ENCODE measurements at places on chromosomes 6 and 20.

DNA sequence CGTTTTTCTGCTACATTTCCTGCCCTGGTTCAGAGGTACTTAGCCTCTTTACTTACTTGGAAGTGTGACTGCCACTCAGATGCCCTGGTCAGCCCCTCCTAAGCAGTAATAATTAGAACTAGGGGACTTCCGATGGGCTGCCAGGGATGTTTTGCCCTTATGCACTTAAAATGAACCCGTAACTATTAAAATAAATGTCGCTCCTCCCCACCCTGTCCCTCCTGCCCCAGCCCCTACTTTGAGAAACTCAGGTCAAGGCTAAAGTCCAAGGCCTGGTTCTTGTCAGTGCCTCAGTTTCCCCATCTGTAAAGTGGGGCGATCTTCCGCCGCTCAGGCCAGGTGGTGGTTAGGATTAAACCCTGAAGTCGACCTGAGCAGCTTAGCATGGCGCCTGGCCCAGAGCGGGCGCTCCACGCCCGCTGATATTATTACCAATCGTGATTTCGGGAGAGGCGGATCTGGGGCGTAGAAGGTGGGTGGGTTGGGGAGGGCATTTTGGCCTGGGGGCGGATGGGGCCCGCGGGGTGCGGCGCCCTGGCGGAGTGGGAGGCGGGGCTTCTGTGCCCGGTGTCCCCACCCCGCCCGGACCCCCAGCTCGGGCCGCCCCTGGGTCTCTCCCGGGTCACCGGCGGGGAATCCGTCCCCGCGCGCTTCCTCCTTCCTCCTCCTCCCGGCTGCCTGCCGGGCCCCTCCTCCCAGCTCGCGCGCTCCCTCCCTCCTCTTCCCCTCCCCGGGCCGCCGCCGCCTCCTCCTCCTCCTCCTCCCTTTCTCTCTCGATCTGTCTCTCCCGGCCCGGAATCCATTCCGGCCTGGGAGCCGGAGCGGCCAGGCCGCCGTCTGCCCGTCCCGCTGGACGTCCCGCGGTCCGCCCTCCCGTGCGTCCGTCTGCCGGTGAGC, at the start of gene SRC:
TSS of gene SRC (plus strand) at position 802 of the 897 bp plus-strand sequence. CDS start 38,014 bp downstream, outside the sequence.
- DNase-seq: peak; percentile 16

DNA sequence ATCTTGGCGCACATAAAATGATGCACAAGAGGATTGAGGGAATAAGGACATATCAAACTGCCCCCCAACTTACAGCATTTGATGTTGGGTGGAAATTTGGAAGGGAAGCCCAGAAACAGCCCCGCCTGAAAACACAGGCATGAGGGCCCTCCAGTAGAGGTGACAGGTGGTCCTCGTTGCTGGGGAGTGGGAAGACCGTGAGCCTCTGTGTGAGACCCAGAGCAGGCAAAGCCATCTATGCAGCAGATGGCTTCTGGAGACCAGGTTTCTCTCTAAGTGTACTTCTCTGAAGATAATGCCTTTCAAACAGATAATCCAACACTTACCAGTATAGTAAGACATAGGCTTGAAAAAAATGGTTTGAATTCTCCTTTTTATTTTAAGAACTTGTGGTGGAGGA, 132.2 kb upstream of the INSM1 start:
- no peak for DNase-seq

GRCh38 chr6:24060982-24061754, 64.8 kb upstream of the NRSN1 start:
- DNase-seq: no peak

DNA sequence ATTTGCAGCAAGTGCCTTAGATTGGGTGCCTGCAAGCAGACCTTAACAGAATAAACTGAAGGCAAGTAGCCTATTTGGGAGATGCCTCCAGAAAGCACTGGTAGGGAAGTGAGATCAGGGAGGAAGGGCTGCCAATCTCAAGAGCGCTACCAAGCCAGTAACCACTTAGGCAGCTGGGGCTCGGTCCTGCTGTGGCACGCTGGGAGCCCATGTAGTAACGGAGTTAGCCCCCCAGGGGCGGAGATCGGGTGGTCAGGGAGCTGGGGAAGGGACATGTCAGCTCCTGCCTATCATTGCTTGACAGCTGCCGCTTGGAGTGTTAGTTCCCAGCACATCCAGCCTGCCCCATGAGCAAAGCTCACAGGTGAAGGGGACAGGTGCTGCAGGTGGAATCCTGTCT, 127.0 kb downstream of the CEBPB start:
- no peak for DNase-seq

DNA sequence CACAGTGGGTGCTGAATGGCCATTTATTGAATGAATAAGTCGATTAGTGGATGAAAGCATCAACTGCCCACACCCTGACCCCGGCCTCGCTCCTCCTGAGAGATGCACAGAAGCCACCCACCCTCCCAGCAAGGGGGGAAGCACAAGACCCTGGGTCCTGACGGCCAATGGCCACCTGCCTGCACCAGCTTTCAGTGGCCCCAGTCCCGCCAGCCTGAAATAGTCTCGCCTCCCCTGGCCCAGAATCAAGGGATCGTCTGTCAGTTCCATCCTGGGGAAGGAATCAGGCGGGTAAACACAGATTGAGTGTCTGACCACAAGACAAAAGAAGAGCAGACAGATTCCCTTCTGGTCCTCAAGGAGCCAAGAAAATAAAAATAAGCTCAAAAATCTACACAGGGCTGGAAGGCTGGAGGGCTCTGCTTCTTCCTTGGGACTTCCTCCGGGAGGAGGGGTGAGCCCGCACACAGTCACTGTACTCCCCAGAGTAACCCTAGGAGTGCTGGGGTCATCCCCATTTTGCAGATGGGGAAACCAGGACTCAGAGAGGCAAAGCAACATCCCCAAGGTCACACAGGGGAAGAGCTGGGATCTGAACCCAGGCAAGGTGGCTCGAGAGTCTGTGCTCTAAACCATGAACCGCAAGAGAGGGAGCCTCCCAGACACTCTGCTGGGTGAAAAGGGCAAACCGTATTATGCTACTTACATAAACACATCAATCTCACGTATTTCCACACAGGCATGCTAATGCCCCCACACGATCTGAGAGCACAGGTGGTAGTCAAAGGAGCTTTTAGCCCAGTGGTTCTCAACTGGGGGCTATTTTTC, 7.8 kb downstream of the PREX1 start:
- DNase-seq: no peak

GRCh38 chr20:58906894-58907293, 54.4 kb downstream of the GNAS start:
- DNase-seq: no peak

- DNase-seq: no peak
These were observed 50.7 kb downstream of the MRPL14 start for GRCh38 chr6:44076356-44077213.
